HEK293T (cell line): ENCODE measurements at places on chromosomes 4 and X.
A peak's percentile ranks its signal among the peaks of the same experiment; 100 is the strongest.

DNA sequence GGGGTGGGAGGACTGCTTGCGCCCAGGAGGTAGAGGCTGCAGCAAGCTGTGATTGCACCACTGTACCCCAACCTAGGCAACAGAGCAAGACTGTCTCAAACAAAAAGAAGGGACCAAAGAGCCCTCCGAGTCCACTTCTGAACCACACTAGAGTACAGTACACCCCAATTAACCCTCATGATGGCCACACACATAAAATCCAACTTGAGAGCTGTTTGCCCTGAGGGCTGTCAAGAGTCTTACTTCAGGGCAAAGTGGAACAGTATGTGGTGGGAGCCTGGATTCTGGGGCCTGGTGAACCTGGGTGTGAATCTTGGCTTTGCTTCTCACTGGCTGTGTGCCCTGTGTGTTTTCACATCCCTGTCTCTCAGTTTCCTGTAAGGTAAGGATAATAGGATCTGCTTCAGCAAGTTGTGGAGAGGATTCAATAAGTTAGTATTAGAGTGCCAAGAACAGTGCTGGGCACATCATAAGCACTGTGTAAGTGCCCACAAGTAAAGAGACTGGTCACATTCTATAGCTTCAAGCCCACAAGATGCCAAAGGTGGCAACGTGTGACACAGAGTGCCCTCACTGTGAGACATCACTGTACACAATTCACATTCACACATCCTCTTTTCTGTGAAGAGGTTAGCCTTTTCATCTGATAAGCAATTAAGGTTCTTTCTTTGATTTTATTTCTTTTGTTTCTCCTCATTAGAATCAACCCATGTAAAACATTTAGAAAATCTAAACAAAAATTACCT is 52.1 kb downstream of the LEF1 start:
- no peak for DNase-seq

- DNase-seq = no peak
Measured at GRCh38 chr4:150074064-150074463, 4.2 kb upstream of the DCLK2 start.

DNA sequence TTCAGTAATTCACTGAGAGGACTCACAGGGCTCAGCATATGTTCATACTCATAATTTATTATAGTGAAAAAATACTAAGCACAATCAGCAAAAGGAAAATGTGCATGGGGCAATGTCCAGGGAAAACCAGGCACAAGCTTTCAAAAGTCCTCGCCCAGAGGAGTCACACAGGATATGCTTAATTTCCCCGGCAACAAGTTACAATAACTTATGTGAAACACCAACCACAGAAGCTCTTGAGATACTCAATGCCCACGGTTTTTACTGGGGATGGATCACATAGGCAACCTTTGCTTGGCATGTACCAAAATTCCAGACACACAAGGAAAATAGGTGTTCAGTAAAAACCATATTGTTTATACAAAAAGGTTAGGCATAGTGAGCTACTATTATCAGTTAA is 38.5 kb upstream of the STPG2 start:
- DNase-seq = peak; percentile 19

GRCh38 chrX:95919605-95920004 is 765.0 kb upstream of the DIAPH2 start:
- DNase-seq = no peak

DNA sequence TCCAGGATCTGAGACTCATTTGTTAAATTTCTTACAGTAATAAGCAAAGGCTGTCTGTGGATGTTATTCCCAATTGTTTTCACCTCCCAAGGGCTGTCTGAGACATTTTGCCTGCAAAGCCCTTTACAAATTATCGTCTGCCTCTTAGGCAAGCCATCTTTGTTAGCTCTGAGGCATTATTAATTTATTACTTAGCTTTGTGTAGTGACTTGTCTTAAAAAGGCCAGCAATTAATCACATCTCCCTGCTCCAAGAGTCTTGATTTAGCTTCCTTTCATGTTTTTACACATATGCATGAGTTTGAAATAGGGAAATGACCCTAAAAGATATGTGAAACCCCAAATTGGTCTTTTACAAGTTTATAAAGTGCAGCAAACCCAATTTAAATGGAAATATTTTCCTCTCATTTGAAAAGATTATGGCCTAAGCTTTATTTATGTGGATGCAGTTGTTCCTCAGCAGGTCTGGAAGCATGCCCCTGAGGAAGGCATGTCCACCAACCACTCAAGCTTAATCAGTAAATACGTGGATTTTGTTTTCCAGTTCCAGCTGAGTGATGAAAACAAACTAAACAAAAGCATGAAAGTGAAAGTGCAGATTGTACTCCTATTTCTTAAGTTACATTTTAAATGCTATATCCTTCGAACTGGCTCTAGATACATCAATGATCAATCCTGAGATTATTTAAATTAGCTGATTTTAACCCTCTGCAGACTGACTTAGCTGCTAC is 173.6 kb upstream of the LNX1 start:
- DNase-seq = no peak

- DNase-seq = no peak
Measured at GRCh38 chr4:94175553-94176261, 32.0 kb upstream of the SMARCAD1 start.

DNA sequence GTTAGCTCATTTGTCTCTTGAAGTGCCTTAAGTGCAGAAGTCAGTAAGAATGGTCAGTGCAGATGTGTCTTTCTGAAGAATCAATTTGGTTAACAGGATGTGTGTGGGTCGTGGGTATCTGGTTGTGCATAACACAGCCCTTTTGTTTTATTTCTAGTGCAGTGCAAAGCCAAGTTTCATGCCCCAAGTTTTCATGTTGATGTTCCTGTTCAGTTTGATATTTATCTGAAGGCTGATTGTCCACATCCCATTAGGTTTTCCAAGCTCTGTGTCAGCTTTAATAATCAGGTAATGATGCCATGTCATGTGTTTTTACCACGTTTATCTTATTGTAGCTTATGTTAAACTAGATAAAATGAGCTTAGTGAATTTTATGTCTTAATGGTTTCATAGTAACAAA is 27.4 kb downstream of the TRAPPC11 start:
- DNase-seq = no peak

GRCh38 chr4:122766950-122767349 is 34.4 kb downstream of the BBS12 start:
- no peak for DNase-seq

- DNase-seq = no peak
Measured at GRCh38 chr4:113086172-113086695, 36.8 kb downstream of the ANK2 start.

GRCh38 chrX:153411255-153411987 is at the start of gene ZFP92:
Gene ZFP92, plus strand, starts transcription at chrX:153411472. Its CDS starts 6,851 bp downstream, at chrX:153418323.
- DNase-seq = no peak

DNA sequence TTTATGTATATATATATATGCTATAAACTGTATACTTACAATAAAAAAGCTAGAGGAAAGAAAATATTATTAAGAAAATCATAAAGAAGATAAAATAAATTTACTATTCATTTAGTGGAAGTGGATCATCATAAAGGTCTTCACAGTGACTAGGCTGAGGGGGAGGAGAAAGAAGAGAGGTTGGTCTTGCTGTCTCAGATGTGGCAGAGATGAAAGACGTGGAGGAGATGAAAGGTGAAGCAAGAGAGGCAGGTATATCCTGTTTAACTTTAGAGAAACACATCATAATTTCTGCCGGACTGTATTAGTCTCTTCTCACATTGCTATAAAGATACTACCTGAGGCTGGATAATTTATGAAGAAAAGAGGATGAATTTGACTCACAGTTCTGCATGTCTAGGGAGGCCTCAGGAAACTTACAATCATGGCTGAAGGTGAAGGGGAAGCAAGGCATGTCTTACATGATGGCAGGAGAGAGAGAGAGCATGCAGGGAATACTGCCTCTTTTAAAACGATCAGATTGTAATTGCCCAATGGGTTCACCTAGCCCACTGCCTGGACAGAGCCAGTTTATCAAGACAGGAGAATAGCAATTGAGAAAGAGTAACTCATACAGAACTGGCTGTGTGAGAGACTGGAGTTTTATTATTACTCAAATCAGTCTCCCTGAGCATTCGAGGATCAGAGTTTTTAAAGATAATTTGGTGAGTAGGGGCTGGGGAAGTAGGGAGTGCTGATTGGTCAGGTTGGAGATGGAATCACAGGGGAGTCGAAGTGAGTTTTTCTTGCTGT is 22.1 kb upstream of the RRAGB start:
- no peak for DNase-seq

DNA sequence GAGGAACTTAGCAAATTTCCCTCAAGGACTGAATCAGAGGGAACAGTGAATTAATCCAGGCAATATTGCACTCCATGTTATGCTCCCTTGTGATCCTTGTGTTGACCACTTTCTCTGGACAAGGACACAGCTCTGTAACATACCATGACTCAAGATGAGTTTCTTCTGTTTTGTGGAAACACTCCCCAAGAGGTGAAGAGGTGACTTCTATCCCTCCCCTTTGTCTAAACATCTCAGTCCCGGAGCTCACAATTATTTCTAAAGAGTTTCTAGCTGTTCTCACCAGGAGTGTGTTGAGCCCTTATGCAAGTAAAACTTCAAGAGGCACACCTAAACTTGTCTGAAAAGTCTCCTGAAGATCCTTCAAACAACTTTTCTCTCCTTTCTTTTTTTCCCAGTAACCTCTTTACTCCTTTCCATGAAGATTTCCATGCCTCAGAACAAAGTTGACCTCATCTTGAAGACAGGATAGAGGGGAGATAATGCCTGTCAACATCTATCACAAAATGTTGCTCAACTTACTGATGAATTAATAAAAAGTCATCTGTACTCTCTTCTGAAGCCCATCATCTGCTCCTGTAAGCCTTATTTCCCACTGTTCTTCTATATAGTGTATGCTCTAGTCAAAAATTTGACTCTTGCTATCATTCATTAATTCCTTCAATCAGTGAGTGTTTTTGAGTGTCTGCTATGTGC is 429.1 kb downstream of the SPRY1 start:
- DNase-seq = no peak

DNA sequence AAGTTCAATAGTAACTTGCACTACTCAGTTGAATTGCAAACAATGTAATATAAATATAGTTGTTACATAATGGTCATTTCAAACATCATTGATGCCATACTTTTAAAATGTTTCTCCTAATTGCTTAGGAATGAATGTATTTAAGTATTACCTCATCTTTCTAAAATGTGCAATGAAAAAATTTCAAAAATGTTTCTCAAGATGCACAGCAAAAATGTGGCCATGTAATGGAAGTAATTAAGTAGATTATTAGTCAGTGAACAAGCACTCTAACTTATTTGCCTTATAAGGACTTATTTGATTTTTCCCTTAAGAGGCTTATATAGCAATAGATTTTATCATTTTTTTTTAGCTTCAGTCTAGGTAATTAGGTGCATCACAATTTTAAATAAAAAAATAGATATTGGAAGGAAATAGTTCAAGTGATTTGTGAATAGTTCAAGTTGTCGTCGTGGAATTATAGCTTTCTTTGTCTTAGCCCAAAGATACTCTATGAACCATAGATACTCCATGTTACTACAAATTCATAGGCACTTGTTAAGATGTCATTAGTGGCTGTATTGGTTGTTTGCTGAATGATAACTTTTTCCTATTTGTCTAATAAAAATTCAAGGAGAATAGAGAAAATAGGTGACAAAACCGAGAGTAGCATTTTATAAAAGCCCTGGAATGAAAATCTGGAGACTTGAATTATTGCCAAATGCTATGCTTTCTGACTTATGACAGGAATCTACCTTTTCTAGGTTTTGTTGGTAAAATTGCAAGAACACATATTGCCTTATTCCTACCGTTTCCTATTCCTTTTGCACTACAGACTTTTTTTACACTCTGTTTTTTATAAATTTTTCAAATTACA is 118.5 kb downstream of the TLL1 start:
- DNase-seq = no peak

DNA sequence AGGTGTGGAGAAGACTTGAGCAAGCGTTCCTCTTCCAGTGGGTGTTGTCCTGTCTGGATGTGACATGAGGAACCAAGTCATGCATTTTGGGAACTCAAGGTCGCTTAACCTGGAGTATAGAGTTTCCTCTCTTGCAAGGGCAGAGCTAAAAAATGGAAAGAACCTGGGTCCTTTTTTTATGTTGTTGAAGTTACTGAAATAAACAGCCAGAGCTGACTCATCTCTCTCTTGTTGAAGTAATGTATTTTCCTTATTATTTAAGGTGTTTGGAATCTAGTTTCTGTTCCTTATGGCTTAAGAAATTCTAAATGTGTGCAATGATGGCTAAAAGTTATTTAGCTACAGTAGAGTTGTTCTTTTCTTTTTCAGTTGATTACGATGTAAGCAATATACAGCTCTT is 314.5 kb downstream of the CAMK2D start:
- DNase-seq = no peak

GRCh38 chr4:6324999-6325787 is 55.5 kb downstream of the WFS1 start:
- no peak for DNase-seq

- DNase-seq = no peak
Measured at GRCh38 chrX:43479850-43480249, 176.2 kb upstream of the MAOA start.

DNA sequence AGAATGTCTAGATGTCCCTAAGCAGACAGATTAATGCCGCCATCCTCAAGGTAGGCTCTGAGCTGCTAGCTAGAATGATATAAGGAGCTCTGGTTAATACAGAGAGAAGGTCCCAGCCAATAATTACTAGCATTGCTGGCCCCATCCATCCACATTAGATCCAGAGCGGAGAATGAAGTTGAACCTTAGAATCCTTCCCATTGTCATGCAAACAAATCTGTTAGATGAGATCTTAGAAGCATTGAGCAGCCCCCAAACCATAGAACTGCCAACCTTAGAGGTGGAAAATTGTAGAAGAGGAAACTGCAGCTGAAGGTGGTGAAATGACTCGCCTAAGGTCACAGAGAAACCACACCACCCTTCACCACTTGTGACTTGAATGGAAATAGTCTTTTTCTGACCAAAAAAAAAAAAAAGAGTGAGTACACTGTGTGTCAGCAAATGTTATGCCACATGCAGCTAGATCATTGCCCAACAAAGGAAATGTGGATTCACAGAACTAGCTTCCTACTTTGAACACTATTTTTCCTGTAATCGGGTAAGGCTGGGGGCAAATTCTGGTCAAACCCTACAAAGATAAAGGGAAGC is 162.1 kb downstream of the SMIM20 start:
- DNase-seq = no peak

GRCh38 chr4:72591547-72592454 is 22.8 kb upstream of the ADAMTS3 start:
- DNase-seq = no peak

GRCh38 chrX:35357656-35358055 is 415.1 kb downstream of the FAM47B start:
- DNase-seq = no peak

DNA sequence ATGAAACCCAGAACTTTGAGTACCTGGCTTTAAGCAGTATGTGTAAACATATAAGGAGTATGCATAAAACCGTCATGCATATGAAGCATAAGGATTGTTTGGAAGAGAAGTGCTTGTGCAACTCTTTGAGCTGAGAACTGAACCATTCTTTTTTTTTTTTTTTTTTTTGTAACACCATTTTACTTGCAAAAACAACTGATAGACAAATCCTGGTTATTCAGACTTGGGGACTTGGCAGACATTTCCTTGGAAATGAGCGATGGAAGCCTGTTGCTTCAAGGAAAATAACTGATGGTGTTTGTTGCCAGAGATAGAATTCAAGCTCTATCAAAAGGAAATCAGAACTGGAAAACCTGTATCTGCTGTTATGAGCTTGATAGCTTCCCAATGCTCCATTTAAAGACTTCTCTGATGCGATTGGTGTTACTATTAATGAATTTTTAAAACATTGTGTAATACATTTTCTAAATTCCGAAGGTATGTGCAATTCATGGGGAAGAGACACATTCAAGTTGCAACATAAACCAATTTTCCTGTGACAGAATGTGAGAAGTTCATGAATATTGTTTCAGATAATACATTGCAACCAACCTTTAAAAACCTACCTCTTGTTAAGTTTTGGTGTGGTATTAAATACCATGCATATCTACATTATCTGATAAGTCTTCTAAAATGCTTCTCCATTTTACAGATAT is 47.0 kb upstream of the FAT1 start:
- no peak for DNase-seq
